NAMALWA (cell line): ENCODE measurements at places on chromosomes 13 and 19.

DNA sequence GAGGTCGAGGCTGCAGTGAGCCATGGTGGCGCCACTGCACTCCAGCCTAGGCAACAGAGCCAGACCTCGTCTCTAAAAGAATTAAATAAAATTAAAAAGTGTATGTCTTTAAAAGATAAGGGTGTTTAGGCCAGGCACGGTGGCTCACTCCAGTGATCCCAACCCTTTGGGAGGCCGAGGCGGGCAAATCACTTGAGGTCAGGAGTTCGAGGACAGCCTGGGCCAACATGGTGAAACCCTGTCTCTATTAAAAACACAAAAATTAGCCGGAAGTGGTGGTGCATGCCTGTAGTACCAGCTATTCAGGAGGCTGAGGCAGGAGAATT is 7.5 kb upstream of the SDHAF1 start:
- DNase-seq = no peak

GRCh38 chr19:30810726-30811125 is 438.5 kb downstream of the ZNF536 start:
- no peak for DNase-seq

- no peak for DNase-seq
Observed at GRCh38 chr19:17957149-17957849, 9.6 kb upstream of the KCNN1 start.

DNA sequence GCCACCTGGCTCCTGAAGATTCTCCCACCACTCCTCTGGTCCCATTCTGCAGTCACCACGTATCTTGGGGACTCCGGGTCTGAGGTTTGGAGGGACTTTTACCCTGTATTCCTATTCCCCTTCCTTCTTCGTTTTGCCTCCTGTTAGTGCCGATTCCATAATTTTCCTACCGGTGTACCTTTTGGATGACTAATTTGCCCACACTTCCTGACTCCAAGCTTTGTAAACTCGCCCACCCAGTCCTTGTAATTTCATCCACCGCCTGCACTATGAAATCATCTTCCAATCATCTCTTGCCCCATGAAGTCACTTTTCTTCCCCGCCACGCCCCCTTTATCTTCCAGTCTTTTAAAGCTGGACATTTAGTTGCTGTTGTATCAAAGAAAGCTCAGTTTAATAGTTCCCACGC is 572 bp downstream of the UCHL3 start:
- DNase-seq = peak; percentile 74

DNA sequence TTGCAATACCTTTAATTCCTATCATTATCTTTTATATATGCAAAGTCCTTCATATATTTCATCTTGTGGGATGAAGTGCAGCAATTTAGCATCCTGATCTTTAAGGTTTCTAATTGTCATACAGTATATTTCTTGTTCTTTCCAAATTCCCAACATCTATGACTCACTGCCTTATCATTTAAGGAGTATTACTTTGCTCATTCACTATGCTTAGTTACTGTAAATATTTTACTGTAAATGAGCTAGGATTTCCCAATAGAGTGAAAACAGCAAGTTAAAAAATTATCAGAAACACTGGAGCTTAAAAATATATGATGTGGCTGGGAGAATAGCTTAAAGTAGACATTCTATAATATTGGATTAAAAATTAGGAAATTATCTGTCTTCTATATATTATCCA is 69.9 kb downstream of the SLITRK6 start:
- DNase-seq = no peak

- DNase-seq = peak; percentile 68
Observed at GRCh38 chr19:56348289-56348877, 33.7 kb upstream of the ZSCAN5A start.

DNA sequence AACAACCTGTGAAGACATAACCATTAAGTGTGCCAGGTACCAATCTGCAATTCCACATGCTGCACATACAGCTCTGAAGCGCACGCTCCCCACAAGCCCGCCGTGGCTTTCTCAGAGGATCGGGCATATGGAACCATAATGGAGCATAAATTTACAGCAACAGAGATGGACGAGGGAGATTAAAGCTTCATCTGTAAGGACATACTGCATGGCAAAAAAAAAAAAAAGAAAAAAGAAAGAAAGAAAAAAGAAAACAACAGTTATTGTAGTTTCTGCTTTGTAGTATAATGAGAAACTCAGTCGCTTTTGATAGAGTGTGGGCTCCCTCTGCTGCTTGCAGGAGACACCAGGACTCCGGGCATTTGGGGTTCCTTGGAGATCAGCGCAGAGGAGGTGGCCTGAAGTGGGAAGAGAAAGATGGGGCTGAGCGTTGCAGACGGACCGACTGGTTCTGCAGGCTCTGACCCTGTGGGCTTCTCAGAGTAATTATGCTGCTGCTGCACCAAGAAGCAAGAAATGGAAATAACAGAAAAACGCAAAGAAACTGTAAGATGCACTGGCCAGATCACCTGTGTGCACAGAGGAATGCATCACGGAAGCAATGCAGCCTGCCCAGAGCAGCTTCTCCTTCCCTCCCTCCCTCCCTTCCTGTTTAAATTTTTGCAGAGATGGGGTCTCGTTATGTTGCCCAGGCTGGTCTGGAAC is 10.8 kb upstream of the PDCD5 start:
- peak; percentile 46 for DNase-seq

GRCh38 chr13:79541426-79542049 is 60.6 kb downstream of the NDFIP2 start:
- peak; percentile 88 for DNase-seq

GRCh38 chr13:29676535-29676934 is 81.0 kb upstream of the SLC7A1 start:
- DNase-seq = no peak

DNA sequence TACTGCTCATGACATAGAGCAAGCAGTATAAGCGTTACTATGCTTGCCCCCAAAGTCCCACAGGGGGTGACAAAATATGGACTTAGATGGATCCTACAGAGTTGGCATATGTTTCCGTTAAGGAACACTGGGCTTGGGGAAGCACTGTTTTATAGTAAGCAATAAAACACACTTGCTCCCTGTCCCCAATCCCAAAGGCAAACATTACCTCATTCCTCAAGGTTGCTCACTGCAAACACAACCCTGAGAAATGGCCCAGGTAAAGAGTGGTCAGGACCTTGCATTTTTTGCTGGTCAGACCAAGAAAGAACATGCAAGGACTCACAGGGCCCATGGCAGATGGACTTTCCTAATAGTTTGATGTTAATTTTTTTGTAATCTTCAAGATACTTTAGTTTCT is 32.3 kb downstream of the UGGT2 start:
- DNase-seq = no peak

- no peak for DNase-seq
Observed at GRCh38 chr19:47490847-47491246, 6.8 kb upstream of the KPTN start.

DNA sequence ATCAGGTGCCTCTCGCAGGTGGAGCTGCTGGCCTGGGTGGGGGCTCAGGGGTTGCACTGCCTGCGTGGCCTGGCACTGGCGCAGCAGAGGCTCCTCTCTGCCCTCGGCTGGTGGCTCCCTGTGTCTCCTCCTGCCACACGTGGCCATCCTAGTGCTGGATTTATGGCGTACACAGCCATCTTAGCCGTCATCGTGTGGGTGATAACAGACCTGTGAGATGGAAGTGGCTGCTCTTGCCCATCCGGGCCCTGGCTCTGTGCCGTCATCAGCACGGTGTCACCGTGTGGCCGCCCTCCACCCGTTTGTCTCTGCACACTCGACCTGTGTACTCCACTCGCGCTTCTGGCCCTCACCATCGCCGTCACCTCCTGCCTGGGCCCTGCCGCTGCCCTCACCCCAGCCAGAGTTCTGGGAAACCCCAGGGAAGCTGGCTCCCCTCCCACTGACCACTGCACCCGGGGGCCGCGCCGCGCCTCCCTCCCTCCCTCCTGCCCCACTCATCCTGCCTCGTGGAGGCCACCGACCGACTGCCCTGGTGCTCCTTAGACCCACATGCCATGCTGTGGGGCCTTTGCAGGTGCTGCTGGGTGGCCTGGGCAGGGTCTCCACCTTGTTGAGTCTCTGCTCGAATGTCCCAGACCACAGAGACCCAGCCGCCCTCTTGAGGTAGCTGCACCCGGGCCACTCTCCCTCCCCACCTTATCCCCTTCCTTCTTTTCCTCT is 29.5 kb downstream of the TMEM255B start:
- DNase-seq = no peak

DNA sequence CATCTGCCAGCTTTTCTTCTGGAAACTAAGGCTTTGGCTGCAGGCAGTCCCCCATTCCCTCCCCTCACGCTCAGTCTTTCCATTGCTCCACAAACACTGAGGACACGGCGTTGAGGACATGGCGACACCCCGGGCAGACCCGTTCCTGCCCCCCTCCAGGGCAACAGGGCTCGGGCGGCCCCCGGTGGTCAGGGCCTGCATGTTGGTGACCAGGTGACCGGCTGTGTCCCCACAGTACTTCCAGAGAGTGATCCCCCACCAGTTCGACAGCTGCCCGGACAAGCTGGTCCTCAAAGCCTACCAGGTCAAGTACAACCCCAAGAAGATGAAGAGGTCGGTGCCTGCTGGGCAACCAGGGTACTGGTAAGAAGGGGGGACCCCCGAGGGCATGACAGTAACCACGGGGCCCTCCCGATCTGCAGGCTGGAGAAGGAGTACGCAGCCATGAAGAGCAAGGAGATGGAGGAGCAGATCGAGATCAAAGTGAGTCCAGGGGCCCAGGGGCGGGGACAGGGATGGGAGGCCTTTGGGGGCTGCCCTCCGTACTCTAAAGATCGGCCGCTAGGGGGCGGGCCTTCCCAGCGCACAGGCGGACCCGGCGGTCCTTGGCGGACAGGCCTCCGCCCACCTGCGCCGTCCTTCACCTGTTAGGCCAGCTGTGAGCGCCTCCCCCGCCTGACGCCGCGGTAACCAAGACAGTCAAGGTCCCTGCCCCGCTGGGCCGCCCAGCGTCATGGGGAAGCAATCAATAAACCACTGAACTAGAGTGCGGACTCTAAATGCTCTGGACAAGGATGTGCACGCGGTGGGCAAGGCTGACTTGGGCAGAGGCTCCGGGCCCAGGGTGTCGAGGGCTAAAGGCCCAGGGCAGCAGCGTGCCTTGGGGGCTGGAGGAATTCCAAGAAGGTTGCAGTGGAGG is 21.1 kb downstream of the PRR36 start:
- DNase-seq = peak; percentile 74

DNA sequence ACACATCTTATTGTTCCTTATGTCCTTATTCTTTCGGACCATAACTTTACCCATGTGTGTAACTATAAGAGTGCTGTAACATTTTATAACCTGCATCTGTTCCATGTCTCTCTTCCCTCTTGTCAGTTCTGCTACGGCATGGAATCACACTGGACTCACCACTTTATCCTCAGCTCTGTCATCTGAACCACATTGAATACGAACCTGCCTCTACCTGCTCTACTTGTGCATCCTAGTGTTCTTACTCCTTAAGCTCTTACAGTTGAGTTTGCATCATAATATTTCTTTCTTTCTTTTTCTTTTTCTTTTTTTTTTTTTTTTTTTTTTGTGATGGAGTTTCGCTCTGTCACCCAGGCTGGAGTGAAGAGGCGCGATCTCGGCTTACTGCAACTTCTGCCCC is 180.9 kb downstream of the GPC5 start:
- no peak for DNase-seq

DNA sequence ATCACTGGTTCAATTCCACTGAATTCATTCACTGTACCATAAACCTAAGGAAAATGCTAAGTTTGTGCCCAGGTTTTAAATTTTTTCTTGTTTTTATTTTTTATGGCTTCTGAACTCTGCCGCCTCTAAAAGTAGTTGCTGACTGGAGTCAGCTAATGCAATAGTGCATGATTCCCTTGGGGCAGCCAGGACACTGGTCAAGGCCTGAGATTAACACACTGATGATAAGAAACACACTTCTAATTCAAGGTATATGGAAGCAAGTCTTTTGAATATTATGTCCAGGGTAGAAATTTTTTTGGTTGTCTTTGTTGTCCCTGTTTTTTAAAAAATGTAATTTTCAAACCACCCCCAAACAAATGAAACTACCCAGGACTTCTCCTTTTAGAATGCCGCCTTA is 72.2 kb downstream of the CDADC1 start:
- DNase-seq = no peak

DNA sequence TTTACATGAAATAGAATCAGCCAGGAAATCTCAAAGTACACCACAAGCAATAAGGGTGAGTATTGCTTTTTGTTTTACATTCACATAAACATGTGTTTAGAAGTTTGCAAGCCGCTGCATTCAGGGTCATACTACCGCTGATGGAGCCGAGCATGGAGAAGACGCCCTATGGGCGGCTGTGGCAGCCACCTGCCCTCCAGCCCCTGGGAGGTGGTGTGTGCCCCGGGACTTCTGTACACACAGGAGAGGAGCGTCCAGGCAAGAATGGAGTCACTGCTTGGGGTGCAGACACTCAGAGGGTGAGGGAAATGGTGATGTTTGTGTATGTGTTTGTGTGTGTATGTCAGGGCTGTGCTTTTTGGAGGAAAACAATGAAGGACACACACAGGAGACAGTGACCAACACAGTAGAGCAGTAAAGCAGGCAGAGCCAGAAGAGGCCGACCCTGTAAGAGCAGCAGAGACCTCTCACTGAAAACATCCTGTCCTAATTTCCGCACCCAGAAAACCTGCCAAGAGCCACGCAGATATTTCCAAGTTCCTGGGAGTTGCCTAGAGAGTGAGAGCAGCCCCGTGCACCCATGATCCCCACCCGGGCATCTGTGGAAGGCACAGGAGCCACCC is 108.1 kb upstream of the GJB6 start:
- no peak for DNase-seq

- DNase-seq = peak; percentile 65
Observed at GRCh38 chr19:8585894-8586750, 8.9 kb upstream of the MYO1F start.

DNA sequence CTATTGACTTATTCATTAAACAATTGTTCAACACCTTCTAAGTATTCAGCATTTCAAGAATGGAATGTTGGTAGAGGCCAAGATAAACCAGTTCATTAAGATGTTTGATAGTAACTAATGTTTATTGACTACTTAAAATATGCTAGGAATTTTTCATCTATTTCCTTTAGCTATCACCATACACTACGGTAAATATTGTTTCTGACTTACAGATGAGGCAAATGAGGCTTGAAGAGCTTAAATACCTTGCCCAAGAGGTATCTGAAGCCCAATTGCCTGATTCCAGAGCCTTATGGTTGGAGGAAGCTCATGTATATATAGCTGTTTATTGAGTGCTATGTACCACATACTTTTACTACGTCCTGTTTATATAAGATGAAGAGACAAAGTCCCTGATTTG is 286.2 kb downstream of the NDFIP2 start:
- DNase-seq = no peak

GRCh38 chr19:19406878-19407632 is 1.6 kb downstream of the GATAD2A start:
- DNase-seq = peak; percentile 84

- DNase-seq = no peak
Observed at GRCh38 chr19:6150289-6150688, 14.8 kb downstream of the ACSBG2 start.

- no peak for DNase-seq
Observed at GRCh38 chr13:50131920-50132903, 117.0 kb downstream of the KCNRG start.
